OCI-LY7 (cell line): ENCODE measurements at places on chromosomes 12 and 14. TPM values are rescaled to one million over a fixed set of nuclear protein-coding genes. Genes with fewer than 3 reads are reported as not detected.

AMHR2 gene
- total RNA-seq, result not detected in 2 replicates

CHGA gene
- total RNA-seq, result 0.57 TPM in 1 of 2 replicates, not detected in the other

AQP6 gene
- not detected in 2 replicates for total RNA-seq

DNA sequence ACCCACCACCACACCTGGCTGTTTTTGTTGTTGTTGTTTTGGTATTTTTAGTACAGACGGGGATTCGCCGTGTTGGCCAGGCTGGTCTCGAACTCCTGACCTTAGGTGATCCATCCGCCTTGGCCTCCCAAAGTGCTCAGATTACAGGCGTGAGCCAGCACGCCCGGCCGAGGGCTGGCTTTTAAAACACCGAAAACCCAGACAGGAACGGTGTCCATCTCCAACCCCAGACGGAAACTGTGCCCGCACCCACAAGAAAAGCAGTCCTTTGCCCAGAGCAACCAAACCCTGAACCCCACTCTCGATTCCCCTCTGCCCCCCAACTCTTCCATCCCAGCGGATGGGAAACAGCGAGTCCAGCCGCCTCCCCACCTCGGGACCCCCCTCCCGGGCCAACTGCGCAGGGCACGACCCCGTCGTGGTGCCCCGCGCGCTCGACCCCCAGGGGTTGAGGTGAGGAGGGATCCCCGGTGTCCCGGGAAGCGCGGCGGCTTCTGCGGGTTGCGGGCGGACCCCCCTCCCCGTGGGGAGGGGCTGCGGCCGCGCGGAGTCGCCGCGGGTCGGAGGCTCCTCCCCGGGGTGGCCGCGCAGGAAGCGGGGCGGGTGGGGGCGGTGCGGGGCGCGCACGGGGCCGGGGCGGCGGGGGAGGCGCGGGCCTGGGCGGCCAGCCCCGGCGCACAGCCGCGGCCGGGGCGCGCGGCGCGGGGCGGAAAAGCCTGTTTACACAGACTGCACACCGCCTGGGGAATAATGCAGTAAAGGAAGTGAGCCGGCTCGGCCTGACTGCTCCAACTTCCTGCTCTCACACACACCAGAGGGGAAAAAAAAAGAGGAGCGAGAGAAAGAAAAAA lies at the start of gene ELK3:
ELK3 (plus strand) TSS at position 651 of the 851 bp plus-strand sequence.
- DNase-seq, result peak; percentile 77
